ENCODE measurements at places on chromosomes 13 and 19. TPM values are rescaled to one million over a fixed set of nuclear protein-coding genes. Genes with fewer than 3 reads are reported as not detected.

DNA sequence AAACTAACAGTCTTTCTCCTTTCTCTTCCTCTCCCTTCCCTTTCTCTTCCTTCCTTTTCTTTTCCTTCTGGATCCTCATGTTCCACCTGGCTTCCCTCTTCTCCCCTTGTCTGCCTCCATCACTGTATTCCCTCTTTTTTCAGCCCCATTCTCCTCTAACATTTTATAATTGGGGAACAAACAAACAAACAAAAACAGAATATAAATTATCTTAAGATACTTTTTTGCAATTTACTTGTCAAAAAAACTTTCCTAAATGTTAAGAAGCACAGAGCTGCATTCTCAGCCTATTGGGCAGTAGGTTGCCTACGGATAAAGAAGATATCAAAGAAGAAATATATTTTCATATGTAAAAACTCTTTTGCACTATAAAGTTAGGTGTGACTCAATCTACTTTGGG is 1382.2 kb upstream of the MIR17HG start:
- no peak for DNase-seq

- DNase-seq, result no peak
Measured at GRCh38 chr19:2062389-2062729, 11.3 kb upstream of the MKNK2 start.

GRCh38 chr19:2547721-2548120 is 71.8 kb downstream of the GADD45B start:
- peak; percentile 78 for DNase-seq

The RASL11A gene
- total RNA-seq, result 46.4 TPM

DNA sequence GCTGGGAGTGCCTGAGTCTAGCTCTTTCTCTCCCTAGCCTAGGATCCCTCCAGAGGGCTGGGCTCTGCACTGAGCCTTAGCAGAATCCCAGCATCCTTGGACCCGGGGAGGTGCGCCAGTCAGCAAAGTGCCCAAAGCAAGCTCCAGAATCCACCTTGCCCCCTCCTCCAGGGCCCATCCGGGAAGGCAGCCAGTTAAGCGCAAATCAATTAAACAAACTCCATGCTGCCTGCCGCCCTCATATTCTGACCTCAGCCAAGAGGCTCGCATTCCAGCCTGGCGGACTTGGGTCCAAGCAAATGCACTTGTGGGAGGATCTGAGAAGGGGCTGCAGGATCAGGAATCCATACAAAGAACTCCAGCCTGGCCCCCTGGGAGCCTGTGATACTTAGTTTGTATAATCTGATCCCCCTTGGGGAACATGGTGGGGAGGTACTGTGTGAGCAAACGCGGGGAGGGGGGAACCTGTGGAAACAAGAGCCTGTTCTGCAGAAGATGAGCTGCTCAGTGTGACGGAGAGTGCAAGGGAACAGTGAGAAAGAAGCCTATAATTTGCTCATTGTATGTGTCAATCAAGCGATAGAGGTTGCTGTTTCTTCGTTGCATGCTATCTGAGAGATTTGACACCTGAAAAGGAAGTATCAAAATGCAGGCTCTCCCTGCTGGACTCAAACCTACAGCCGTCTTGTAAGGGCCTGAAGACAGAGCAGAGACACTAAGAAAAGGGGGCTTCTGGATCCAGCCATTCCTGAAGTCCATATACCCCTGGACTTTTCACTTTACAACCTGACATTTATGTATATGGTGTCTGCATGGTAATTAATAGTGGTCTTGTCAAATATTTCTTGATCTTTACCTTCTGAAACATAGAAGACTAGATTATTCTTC is 29.4 kb downstream of the ZNRF4 start:
- DNase-seq, result no peak

The DNAAF3 gene
- not detected for total RNA-seq

The C19orf81 gene
- not detected for total RNA-seq

The ZNF296 gene
- 0.48 TPM for total RNA-seq

DNA sequence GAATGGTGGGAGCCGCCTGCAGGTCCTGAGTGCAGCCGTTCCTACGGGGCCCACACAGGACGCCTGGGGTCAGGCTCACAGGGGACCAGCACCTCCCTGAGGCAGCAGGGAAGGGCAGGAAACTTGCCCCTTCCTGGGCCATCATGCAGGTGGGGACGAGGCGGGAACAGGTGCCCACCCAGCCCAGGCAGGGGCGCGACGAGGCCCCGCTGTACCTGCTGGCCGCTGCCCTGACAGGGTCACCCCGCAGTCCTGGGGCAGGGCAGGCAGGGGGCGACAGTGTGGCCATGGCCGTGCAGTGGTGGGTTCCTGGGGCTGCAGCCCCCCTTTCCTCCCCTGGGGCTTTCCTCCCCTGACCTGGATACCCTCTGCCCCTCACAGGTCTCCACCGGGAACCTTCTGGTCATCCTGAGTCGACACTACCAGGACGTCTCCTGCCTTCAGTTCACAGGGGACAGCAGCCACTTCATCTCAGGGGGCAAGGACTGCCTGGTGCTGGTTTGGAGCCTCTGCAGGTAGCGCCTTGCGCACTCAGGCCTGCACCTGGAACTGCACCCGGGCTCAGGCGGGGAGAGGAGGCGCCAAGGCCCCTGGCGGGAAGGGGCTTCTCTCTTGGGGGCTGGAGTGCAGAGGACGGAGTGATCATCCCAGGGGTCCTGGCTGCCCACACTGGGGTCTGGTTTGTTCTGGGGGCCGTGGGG is 5.4 kb downstream of the WDR18 start:
- DNase-seq, result no peak

GRCh38 chr13:21120191-21120590 is 56.2 kb downstream of the SKA3 start:
- no peak for DNase-seq

DNA sequence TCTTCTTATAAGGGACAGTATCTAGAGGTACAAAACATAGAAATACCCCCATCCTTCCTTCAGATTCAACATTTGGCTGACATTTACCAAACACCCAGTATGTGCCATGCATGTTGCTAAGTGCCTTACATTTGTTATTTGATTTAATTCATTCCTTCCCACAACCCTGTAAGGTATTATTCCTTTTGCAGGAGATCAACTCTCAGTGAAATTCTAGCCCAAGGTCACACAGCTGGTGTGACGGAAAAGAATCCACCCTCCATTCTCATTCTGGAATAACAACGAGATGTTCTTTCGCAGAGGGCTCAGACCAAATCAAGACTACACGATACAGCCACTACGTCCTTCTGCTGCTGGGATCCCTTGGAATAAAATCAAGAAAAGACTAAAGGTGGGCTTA is 67.8 kb downstream of the C13orf42 start:
- DNase-seq, result no peak

The LRRC25 gene
- total RNA-seq, result 6.8 TPM

GRCh38 chr19:1874554-1875185 is 10.6 kb downstream of the ABHD17A start:
- DNase-seq, result no peak

DNA sequence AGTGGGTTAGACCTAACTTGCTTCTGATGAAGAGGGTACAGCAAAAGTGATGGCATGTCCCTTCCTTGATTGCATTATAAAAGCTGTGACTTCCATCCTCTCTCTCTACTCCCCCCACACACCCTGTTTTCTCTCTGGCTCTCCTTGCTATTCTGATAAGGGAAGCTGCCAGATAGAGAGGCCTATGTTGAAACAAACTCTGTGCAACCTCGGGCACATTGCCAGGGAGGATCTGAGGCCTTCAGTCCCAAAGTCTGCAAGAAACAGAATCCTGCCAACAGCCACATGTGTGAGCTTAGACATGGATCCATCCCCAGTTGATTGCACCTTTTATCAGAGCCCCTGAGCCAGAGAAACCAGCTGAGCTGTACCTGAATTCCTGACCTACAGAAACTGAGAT is 44.8 kb upstream of the ARGLU1 start:
- peak; percentile 87 for DNase-seq

DNA sequence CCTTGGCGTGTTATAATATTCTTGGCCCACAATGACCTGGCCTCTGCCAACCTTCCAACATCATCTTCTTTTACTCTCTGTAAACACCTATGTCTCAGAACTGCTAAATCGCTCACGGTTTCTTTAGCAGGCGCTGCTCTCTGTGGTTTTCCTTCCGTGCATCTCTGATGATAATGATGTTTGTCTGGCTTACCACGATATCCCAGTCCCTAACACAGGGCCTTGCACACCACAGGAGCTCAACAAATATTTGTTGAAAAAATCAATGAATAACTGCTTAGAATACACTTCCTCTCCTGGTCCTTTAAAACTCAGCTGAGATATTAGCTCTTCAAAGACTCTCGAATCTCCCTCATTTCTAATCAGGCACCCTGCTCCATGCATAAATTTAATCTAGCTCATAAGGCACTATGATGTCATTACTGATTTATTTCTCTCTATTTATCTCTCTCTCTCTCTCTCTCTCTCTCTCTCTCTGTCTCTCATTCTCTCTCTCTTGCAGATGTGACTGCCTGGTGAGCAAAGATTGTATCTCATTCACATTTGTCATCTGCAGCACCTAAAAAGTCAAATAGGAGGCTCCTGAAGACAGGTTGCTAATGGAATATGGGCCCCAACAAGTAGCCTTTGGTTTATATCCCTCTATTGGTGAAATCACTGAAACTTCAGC is 206.4 kb downstream of the NHLRC3 start:
- no peak for DNase-seq

DNA sequence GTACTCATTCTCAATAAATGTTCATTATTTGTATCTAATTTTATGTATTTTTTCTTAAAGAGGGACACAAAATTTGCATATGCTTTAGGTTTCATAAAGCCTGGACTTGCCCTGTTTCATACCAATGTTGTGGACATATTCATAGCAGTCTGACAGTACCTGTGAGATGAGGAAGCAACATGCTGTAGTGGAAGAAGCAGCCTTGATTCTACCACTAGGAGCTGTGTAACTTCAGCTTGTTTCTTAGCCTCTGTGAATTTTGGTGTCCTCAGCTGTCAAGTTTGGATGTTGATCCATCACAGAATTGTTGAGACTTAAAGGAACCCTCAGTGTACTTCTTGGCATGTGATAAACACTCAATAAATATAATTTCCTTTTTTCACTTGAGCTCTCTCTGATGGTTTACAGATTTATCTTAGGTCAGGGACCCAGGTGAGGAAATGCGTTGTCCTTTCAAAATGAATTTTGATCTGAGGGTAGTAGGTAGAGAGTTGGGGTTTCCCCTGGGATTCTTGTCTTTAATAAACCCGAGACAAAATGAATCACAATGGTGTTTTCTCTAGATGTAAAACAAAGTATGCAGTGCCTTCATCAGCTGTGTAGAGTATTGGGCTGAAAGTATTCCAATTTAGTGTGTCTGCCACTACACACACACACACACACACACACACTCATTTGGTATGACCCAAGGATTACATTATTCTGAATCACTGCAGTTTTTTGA is 152.1 kb downstream of the KCNRG start:
- no peak for DNase-seq

DNA sequence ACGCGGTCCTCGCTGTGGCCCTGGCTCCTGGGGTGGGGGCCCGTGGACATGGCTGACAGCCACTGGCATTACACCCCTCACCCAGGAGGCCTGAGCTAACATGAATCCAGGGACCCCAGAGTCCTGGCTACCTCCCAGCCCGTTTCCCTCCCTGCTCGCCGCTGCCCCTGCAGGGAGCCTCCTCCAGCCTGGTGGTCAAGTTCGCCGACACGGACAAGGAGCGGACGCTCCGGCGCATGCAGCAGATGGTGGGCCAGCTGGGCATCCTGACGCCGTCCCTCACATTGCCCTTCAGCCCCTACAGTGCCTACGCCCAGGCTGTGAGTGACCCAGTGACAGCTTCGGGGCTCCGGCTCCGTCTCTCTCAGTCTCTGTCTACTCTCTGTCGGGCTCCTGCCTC is 56.6 kb downstream of the CELF5 start:
- DNase-seq, result no peak

DNA sequence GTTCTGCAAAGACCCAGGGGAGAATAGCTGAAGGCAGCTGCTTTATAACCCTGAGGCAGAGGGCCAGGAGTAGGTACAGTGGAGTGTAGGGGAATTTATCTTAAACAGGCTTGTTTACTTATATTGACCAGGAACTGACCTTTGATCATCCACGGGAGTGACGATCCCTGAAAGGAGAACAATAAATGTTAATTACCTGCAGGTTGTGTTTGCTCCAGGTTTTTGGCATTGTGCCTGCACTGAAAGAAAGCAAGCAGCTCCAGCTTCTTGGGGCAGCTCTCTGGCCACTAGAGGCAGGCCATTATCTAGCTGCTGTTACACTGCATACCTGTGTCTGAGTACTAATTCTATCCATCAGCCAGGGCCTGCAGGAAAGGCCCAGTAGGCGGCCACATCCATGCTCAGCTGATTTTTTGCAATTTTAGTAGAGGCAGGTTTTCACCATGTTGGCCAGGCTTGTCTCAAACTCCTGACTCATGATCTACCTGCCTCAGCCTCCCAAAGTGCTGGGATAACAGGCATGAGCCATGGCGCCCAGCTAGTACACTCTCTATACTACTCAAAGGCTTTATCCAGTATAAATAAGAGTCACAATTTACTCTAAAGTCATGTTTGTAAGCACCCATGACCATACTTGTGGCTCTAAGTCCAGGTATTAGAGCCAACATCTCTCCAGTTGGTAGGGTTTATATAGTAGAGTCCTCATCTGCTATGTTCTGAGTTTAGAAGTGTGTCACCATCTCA is 8.5 kb upstream of the ZNF91 start:
- DNase-seq, result no peak

DNA sequence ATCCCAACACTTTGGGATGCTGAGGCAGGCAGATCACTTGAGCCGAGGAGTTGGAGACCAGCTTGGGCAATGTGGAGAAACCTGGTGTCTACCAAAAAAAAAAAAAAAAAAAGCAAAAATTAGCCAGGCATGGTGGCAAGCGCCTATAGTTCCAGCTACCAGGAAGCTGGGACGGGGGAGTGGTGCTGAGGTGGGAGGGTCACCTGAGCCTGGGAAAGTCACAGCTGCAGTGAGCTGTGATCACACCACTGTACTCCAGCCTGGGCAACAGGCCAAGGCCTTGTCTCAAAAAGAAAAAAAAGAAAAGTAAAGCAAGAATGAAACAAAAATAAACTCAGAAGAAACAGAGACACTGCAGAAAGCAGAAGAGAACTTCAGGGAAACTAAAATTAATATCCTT is 31.6 kb downstream of the MTRF1 start:
- DNase-seq, result no peak

DNA sequence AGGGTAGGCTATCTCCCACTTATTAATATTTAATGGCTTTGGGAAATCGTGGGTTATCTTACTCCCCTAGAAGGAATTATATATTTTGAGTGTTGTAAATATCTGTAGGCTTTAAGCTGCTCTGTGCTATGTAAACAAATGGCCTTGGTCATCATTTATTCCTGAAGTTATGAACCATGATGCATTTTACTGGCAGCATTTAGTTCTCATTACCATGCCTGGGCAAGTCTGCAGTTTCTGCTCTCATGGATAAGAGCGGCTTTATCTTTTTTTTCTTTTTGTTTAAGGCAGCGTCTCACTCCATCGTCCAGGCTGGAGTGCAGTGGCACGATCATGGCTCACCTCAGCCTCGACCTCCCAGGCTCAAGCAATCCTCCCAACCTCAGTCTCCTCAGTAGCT is 156.1 kb downstream of the IRS2 start:
- DNase-seq, result no peak

The ZNF225 gene
- 6.0 TPM for total RNA-seq

- no peak for DNase-seq
Measured at GRCh38 chr19:54389553-54389952, 24.8 kb upstream of the LAIR1 start.

GRCh38 chr13:25001476-25002206 is 94.3 kb upstream of the PABPC3 start:
- no peak for DNase-seq

GRCh38 chr19:21519488-21519887 is 14.1 kb downstream of the ZNF429 start:
- DNase-seq, result no peak

The PAF1 gene
- 28.5 TPM for total RNA-seq

The KLK1 gene
- total RNA-seq, result 0.67 TPM

GRCh38 chr19:482186-483041 is 13.9 kb upstream of the MADCAM1 start:
- DNase-seq, result peak; percentile 68

All from posterior vena cava (tissue), 2 donors.